ENCODE measurements at places on chromosomes 4 and X.
A peak's percentile ranks its signal among the peaks of the same experiment; 100 is the strongest.

DNA sequence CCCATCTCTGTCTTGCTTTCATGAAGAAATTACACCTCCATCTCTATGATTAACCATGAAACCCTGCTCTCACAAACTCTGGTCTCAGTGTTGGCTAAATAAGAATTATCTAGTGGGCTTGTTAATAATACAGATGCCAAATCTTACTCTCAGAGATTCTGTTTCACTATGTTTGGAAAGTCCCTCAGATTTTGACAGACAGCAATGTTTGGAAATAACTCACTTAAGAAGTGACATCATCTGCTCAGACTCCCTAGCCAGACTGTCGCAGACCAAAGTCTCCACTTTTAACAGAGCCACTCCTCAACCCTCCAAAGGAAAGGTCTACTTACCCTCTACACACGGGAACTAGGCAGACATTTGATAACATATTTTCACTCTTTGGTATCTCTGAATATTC, 328.5 kb upstream of the FGF16 start:
- DNase-seq, result no peak

- DNase-seq, result no peak
Observed at GRCh38 chrX:47620303-47620685, 637 bp upstream of the SYN1 start.

DNA sequence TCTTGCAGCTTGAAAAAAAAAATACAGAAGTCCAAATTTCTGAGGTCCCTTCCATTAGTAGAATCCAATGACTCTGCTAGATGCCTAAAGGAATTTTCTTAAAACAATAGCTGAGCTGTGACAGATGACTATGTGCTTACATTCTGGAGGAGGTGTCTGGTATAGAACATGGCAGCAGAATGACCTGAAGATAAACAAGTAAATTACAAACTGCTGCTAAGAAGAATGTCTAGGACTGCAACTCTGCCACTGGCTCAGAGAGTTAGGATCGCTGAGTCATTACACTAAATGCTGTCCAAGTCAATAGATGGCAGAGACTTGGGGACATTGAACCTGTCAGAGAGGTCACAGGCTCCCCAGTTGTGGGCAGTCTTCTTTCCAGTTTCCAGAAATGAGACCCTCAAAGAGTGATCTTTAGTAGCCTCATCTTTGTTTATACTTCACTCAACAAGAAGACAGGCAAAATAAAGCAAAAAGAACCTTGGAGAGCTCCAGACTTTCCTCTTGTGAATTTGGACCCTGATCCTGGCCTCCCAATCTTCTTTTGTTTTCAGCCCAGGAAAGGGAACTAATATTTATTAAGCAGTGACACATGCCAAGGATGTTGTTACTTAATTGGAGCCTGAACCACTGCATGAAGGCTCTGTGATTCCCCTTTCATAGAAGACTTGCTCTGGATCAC, 56.4 kb upstream of the SCML1 start:
- DNase-seq, result no peak

- no peak for DNase-seq
Observed at GRCh38 chrX:153549807-153550206, 32.4 kb downstream of the ATP2B3 start.

DNA sequence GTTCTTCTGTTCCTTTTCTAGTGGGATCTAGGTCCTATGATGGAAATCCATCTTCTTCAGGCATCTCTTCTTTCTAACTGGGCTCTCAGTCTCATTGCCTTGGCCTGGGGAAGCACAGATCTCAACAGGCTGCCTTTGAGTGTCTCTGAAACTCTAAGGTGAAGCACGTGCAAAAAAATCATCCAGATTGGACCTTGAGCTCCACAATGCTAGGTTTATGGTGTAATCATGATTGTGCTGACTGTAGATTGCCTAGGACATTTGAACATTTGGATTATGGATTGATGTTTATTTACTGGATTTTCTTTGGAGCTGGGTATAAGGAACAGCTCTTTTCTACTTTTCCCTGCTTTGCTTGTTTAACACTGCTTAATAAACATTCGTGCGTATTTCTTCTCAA, 191.5 kb upstream of the NR3C2 start:
- DNase-seq, result no peak

- DNase-seq, result no peak
Observed at GRCh38 chrX:63258144-63258543, 93.0 kb downstream of the SPIN4 start.

GRCh38 chr4:91427171-91427570, 876.6 kb upstream of the GRID2 start:
- no peak for DNase-seq

- no peak for DNase-seq
Observed at GRCh38 chr4:156328882-156329281, 375.2 kb upstream of the CTSO start.

GRCh38 chrX:135477576-135477975, 42.9 kb upstream of the INTS6L start:
- DNase-seq, result no peak

DNA sequence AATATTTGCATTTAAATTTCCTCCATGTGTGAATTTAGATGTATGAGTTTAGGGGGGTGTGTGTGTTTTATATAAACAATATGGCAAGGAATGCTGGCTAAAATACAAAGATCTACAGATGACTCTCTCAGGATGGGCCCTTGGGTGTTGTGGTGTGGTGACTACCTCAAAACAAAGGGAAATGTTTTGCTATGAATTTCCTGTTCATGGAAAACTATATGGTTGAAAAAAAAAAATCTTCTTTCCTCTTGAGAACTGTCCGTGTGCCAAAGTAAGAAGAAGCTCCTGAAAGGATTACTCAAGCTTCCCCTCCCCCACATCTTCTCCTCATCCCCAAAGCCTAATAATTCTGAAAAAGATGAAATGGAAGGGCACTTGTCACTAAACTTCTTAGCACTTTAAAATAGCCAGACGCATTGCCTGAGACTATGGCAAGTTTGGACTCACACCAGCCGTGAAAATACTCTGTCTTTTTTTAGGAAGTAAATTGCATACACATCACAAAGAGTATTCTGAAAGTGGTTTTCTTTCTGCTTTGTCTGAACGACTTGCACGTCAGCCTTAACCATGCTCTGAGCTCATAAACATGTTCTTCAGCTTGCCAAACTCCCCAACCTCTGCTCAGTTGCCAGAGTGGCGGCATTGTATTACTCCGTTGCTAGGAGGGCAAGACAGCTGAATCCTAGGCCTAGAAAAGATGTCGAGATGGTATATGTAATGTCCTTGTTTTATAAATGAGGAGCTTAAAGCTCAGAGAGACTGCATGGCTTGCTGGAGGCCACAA, 250.4 kb upstream of the JADE1 start:
- no peak for DNase-seq

DNA sequence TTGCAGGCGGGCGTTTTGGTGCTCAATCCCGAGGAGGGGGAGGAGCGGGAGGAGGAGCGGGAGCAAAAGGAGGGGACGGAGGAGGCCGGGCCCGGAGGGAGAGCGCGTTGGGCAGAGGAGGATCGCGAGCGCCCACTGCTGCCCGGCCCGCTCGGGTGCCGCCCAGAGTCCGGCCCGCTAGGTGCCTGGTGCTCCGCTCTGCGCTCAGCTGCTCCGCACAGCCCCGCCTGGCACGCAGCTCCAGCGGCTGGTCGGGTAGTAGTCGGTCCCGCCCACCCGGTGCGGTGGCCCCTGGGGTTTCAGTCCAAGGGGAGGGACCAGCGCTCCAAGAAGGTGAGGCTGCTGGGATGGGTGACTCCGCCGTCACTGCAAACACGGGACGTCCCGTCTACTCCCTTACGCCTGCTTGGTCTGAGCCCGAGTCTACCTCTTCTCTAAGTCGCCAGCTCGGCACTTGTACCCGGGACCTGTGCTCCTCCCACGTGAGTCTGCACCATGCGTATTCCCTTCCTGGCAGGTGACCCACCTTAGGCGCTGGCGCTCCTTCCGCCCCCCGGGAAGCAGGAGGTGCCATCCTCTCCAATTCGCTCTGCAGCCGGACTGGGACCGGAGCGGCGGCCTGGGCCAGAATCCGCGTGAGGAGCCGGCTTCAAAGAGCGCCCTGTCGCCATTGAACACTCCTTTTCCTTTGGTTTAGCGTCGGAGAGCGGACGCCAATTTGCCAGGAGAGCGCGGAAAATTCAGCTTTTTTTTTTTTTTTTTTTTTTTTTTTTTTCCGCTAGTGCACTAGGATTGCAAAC, 405 bp upstream of the HS3ST1 start:
- DNase-seq, result peak; percentile 77

- DNase-seq, result no peak
Observed at GRCh38 chrX:50586407-50586806, 115.8 kb upstream of the DGKK start.

DNA sequence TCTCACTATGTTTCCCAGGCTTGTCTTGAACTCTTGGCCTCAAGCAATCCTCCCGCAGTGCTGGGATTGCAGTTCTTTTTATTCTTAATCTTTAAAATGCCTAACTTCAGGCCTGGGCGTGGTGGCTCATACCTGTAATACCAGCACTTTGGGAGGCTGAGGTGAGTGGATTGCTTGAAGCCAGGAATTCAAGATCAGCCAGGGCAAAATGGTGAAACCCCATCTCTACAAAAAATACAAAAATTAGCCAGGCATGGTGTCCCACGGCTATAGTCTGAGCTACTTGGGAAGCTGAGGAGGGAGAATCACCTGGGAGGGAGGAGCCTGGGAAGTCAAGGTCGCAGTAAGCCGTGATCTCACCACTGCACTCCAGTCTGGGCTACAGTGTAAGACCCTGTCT, 45.9 kb downstream of the PLS3 start:
- no peak for DNase-seq

DNA sequence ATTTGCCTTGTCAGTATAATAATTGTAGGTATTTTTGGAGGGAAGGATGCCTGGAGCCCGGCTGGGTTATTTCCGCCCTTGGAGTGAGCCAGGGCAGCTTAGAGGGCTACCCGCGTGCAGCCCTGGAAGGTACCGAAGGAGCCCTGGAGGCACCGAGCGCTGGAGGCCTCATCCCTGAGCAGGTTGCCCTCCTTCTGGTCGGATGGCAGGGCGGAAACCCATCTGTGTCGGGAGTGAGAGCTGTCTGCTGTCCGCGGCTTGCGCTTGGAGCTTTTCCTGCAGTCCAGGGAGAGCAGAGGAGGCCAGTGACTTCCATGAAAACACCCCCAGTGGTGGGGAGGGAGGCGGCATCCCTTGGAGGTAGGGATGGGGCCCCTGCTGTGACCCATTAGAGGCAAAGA, 122.1 kb downstream of the TBL1X start:
- DNase-seq, result no peak

- DNase-seq, result peak; percentile 45
Observed at GRCh38 chr4:52983563-52984303, 121.6 kb downstream of the RASL11B start.

- DNase-seq, result no peak
Observed at GRCh38 chrX:11792461-11793421, 34.7 kb downstream of the MSL3 start.

DNA sequence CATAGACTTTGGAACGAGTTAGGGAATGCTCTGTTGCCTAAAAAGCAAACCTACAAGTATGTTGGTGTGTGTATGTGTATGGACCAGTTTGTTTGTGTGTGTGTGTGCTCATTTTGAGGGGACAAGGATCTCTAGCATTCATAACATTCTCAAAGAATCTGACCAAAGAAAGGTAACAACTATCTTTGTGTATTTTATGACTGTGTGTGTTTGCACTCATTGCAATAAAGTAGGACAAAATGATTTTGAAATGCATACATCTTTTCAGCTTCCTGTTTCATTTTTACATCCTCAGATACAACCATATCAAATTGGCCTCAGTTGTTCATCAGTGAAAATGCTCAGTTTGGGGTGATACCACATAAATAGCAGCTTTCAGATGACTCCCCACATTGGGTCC, 8.3 kb upstream of the XK start:
- no peak for DNase-seq

GRCh38 chr4:11470438-11471045, 41.8 kb upstream of the HS3ST1 start:
- no peak for DNase-seq

DNA sequence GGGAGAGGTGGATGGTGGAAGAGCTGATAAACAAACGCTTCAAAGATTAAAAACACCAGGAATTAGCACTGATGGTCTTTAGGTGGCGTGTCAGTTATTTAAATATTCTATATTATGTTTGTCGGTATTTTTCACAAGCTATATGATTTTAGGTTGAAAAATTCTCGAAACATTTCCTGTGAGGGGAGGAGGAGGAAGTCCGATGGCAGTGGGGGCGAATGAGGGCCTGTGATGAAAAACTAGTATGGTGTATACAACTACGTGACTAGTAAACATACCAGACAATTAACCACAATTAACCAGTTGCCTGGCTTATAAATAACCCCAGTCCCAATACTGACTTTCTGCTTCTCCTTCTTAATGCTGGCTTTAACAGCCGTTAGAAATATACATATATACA, 595 bp upstream of the NAP1L2 start:
- no peak for DNase-seq

- DNase-seq, result no peak
Observed at GRCh38 chr4:108007984-108008383, 18.3 kb downstream of the HADH start.

- no peak for DNase-seq
Observed at GRCh38 chr4:152304220-152304619, 231.7 kb downstream of the FBXW7 start.

DNA sequence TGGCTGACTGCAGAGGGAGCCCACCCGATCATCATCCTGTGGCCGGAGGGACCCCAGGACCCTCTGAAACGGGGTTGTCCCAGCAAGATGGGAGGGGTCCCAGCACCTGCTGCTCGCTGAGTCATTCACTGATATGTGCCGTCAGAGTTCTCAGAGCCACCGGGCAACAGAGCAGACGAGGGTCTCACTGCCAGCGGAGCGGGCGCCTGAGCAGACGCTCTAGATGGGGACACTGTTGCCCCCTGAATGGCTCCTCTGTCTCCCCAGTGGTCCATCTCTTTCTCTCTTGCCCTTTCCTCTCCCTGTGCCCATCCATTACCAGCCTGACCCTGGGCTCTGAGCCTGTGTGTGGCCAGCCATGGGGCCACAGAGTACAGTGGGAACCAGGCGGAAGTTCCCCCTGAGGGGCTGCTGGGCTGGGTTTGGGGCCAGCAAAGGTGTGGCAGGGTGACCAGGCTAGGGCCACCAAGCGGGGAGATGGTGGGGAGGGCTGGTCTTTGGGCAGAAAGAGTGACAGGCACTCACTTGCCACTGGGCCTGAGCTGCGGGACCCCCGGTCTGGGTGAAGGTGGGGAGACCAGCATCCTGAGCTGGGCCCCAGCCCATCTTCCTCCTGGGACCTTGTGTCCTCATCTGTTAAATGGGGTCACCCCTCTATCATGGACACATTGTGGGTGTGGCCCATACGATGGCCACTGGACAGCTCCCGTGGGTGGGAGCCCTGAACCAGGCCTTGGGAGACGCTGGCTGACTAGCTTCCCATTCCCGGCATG, 90.9 kb downstream of the HMX1 start:
- no peak for DNase-seq
